ENCODE measurements at places on chromosomes 12 and 14. TPM values are rescaled to one million over a fixed set of nuclear protein-coding genes. Genes with fewer than 3 reads are reported as not detected.

CPNE8 gene
- total RNA-seq = 16.1 TPM

LMNTD1 gene
- 37.7 TPM for total RNA-seq

SLC5A8 gene
- total RNA-seq = not detected

SLC39A5 gene
- 2.5 TPM for total RNA-seq

FAM181A gene
- not detected for total RNA-seq

CCDC60 gene
- 1.1 TPM for total RNA-seq

SLC6A12 gene
- 1.2 TPM for total RNA-seq

ERP27 gene
- 0.22 TPM for total RNA-seq

ANO2 gene
- total RNA-seq = 28.5 TPM

SLC17A8 gene
- total RNA-seq = 0.40 TPM

DNA sequence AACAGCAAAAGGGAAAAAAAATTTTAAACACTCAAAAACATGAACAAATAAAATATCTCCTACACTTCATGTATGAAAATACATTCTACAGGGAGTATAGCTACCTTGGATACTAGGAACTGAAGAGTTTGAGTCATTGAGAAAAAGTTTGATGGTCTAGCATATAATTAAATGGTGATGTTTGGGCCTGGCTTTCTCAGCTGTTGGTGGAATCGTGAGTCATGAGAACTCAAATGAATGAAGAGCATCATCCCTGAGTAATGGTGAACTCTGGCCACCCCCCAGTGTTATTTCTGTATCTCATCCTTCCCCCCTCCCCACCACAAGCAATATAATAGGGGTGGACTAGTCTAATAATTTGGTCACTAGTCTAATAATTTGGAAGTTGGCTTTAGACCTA lies 6.7 kb upstream of the SLC6A15 start:
- DNase-seq = no peak
- H3K27ac ChIP-seq = no peak overlapping the region
- no peaks in the 10 kb centered on the region for H3K4me1 ChIP-seq
- H3K27me3 ChIP-seq = peaks cover 12% of the 10 kb centered on the region
- H3K4me3 ChIP-seq = no peak overlapping the region

DNA sequence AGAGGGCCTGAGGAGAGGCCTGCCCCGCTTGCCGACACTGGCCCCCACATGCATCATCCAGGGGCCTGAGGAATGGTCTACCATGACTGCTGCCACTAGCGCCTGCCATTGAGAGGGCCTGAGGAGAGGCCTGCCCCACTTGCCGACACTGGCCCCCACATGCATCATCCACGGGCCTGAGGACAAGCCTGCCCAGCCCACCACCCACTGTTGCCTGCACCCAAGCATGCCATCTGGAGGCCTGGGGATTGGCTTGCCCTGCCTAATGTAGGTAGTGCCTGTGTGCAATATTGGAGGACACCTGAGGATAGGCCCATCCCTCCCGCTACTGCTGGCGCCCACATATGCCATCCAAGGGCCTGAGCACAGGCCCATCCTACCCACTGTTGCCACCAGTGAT lies 24.4 kb downstream of the CYP46A1 start:
- no peaks in the 10 kb centered on the region for H3K36me3 ChIP-seq
- peaks cover 14% of the 10 kb centered on the region for H3K27me3 ChIP-seq
- H3K4me3 ChIP-seq = no peak overlapping the region
- no peak overlapping the region for H3K27ac ChIP-seq
- H3K4me1 ChIP-seq = no peaks in the 10 kb centered on the region

- H3K36me3 ChIP-seq = no peaks in the 10 kb centered on the region
- DNase-seq = no peak
- no peaks in the 10 kb centered on the region for H3K4me1 ChIP-seq
- no peak overlapping the region for H3K27ac ChIP-seq
- no peaks in the 10 kb centered on the region for H3K27me3 ChIP-seq
Observed at GRCh38 chr12:115322275-115322674, 638.3 kb upstream of the TBX3 start.

DNA sequence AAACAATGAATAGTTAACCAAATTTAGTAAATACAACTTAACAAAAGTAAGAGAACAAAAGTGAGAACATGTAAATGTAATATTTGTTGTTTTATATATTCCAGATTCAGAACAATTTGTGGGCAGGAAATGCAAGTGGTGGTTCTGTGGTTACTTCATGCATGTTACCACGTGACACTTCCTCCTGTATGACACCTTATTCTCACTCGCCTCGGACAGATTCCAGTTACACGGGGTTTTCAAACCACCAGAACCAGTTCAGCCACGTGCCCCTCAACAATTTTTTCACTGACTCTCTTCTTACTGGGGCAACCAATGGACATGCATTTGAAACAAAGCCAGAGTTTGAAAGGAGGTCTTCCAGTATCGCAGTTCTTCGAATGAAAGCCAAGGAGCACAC lies 21.0 kb downstream of the ALX1 start:
- no peak for DNase-seq
- H3K4me1 ChIP-seq = no peaks in the 10 kb centered on the region
- H3K27ac ChIP-seq = no peak overlapping the region
- no peaks in the 10 kb centered on the region for H3K36me3 ChIP-seq
- H3K4me3 ChIP-seq = no peak overlapping the region

DNA sequence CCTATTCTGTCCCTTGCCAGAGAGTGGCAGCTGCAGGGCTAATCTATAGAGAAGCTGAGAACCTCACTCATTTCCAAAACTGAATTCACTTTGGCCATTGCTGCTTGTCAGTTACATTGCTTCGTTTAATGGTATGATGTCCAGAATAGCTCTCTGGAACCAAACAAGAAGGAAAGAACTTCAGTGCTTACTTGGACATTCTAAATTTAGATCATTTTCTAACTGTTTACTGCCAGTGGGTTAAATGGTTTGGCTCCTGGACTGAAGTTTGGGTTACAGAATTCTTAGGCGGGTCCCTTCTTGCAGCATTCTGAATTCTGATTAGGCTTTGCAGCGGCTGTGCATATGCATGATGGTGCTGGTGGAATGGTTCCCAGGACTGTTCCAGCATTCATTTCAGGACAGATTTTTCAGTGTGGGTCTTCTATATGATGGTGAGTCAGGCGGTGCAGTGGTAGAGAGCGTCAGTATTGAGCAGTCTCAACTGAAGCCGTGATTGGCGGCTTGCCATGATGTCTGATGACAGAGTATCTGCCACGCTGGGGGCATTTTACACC lies 148.7 kb downstream of the DYRK2 start:
- DNase-seq = no peak
- no peak overlapping the region for H3K27ac ChIP-seq
- H3K27me3 ChIP-seq = no peaks in the 10 kb centered on the region
- peaks cover 5% of the 10 kb centered on the region for H3K4me1 ChIP-seq
- no peak overlapping the region for H3K4me3 ChIP-seq

- H3K4me1 ChIP-seq = no peaks in the 10 kb centered on the region
- H3K27me3 ChIP-seq = no peaks in the 10 kb centered on the region
- no peak overlapping the region for H3K4me3 ChIP-seq
- no peak for DNase-seq
- H3K36me3 ChIP-seq = peaks cover 73% of the 10 kb centered on the region
Observed at GRCh38 chr12:103779410-103780092, 61.5 kb downstream of the NT5DC3 start.

- H3K27me3 ChIP-seq = no peaks in the 10 kb centered on the region
- no peak for DNase-seq
- H3K27ac ChIP-seq = no peak overlapping the region
- H3K4me3 ChIP-seq = no peak overlapping the region
- H3K36me3 ChIP-seq = no peaks in the 10 kb centered on the region
Observed at GRCh38 chr12:66441905-66442559, 139.7 kb downstream of the HELB start.

GRCh38 chr14:90848944-90849731 lies 32.9 kb upstream of the TTC7B start:
- no peak for DNase-seq
- H3K4me3 ChIP-seq = no peak overlapping the region
- no peak overlapping the region for H3K27ac ChIP-seq
- H3K27me3 ChIP-seq = no peaks in the 10 kb centered on the region
- H3K4me1 ChIP-seq = no peaks in the 10 kb centered on the region
- no peaks in the 10 kb centered on the region for H3K36me3 ChIP-seq

GRCh38 chr14:38073641-38074040 lies 134.1 kb upstream of the SSTR1 start:
- no peak for DNase-seq
- no peaks in the 10 kb centered on the region for H3K4me1 ChIP-seq
- no peaks in the 10 kb centered on the region for H3K27me3 ChIP-seq

DNA sequence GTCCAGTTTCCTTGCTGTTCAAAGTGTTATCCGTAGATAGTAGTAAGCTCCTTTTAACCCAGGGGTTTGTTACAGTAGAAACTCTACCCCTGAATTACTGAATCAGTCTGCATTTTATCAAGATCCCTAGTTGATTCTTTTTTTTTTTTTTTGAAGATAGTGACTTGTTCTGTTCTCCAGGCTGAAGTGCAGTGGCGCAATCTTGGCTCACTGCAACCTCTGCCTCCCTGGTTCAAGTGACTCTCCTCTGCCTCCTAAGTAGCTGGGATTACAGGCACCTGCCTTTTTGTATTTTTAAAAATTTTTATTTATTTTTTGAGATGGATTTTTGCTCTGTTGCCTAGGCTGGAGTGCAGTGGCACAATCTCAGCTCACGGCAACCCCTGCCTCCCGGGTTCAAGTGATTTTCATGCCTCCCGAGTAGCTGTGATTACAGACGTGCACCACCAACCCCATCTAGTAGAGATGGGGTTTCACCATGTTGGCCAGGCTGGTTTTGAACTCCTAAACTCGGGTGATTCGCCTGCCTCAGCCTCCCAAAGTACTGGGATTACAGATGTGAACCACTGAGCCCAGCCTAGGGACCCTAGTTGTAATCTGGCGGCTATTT lies 10.5 kb downstream of the LARP4 start:
- no peaks in the 10 kb centered on the region for H3K4me1 ChIP-seq
- no peaks in the 10 kb centered on the region for H3K27me3 ChIP-seq
- H3K27ac ChIP-seq = no peak overlapping the region

DNA sequence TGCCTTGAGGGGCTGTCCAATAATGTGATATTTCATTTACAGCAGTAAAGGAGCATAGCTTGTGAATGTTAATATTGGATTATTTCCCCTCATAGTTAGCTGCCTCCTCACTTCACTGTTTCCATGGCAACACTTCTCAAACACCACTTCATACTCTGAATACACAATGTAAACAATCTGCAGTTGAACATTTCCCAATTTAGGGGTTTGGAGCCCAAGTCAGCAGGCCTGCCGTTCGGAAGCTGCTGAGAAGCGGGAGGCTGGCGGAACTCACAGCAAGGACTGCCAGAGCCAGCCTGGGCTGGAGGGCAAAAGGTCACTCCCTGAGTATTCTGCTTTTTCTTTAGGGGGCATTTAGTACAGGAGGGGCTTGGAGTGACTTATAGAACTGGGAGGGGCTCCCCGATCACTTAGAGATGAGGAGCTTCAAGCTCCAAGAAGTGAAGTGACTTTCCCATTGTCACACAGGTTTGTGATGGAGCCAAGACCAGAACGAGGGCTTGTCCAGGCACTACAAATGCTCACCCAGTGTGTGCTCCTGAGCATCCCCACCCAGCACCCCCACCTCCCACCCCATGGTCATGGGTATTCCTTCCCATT lies 12.1 kb upstream of the SLC24A4 start:
- no peaks in the 10 kb centered on the region for H3K36me3 ChIP-seq
- no peak overlapping the region for H3K4me3 ChIP-seq
- DNase-seq = no peak
- H3K27ac ChIP-seq = no peak overlapping the region
- H3K27me3 ChIP-seq = peaks cover 12% of the 10 kb centered on the region

DNA sequence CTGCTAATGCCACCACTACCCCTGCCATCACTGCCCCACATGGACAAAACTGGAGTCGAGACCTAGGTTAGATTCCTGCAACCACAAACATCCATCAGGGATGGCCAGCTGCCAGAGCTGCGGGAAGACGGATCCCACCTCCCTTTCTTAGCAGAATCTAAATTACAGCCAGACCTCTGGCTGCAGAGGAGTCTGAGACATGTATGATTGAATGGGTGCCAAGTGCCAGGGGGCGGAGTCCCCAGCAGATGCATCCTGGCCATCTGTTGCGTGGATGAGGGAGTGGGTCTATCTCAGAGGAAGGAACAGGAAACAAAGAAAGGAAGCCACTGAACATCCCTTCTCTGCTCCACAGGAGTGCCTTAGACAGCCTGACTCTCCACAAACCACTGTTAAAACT lies 7.1 kb upstream of the OAS2 start:
- no peak overlapping the region for H3K27ac ChIP-seq
- no peak overlapping the region for H3K4me3 ChIP-seq
- H3K36me3 ChIP-seq = no peaks in the 10 kb centered on the region
- H3K27me3 ChIP-seq = no peaks in the 10 kb centered on the region
- DNase-seq = no peak

DNA sequence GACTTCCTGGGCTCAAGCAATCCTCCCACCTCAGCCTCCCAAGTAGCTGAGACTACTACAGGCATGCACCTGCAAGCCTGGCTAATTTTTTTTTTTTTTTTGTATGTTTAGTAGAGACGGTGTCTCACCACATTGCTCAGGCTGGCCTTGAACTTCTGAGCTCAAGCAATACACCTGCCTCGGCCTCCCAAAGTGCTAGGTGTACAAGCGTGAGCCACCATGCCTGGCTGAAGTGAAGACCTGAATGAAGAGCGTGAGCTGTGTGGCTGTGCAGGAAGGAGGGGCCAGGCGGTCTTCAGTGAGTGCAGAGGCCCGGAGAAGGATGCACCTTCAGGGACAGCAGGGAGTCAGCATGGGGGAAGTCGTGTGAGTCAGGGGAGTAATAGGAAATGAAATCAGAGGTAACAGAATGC lies 14.9 kb upstream of the NFKBIA start:
- no peak overlapping the region for H3K27ac ChIP-seq
- no peak for DNase-seq
- H3K4me1 ChIP-seq = peaks cover 7% of the 10 kb centered on the region
- no peaks in the 10 kb centered on the region for H3K36me3 ChIP-seq
- H3K27me3 ChIP-seq = no peaks in the 10 kb centered on the region

GRCh38 chr12:21308785-21309184 lies 25.9 kb downstream of the SLCO1A2 start:
- no peaks in the 10 kb centered on the region for H3K4me1 ChIP-seq
- no peaks in the 10 kb centered on the region for H3K36me3 ChIP-seq
- no peak overlapping the region for H3K4me3 ChIP-seq
- H3K27me3 ChIP-seq = no peaks in the 10 kb centered on the region
- no peak for DNase-seq

DNA sequence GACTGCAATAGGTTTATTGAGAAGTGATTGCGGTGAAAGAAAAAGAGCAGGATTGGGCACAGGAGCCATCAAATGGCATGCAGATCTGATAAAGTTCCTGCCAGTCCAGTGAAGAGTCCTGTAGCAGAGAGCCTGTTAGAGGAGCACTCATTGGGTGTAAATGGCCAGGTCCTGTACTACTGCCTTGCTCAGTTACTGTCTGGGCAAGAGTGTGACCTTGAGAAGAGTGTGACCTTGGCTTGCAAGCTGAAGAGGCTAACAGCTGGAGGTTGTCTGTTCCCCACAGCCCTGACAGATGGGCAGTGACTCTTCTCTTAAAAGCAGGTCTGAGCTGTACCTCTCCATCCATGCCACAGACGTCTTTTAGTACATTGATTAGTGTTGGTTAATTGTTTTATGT lies 148.6 kb upstream of the SLC38A2 start:
- no peaks in the 10 kb centered on the region for H3K36me3 ChIP-seq
- no peak for DNase-seq
- no peak overlapping the region for H3K27ac ChIP-seq
- peaks cover 3% of the 10 kb centered on the region for H3K4me1 ChIP-seq
- H3K27me3 ChIP-seq = no peaks in the 10 kb centered on the region
- H3K4me3 ChIP-seq = no peak overlapping the region

Measured in endodermal cell (in vitro differentiated cells).